NCI-H1048 (cell line): ENCODE measurements at places on chromosomes 1 and 21.

- DNase-seq: no peak
These were observed 50.4 kb upstream of the DAB1 start for GRCh38 chr1:57474137-57474750.

- DNase-seq: no peak
These were observed 650.1 kb downstream of the NPHP4 start for GRCh38 chr1:5342172-5342571.

- DNase-seq: no peak
These were observed 91.6 kb downstream of the RGS7 start for GRCh38 chr1:241265428-241265827.

GRCh38 chr1:155648207-155649147 is 38.5 kb downstream of the MSTO1 start:
- no peak for DNase-seq

DNA sequence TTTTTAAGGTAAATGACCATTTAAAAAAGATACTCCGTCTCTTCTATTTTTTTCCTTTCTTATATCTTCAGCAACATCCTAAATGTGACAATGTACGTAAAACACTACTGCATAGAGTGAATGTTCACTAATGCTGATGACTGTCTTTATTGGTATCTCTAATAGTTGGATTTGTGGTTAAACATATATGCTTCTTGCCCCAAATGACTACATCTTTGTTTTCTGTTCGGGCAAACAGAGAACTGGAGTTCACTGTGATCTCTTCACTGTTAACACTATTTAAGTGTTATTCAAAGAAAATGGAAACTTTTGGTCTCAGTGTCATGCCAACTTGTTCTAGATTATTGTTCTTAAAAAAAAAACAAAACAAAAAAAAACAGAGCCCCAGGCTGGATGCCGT is 109.4 kb downstream of the KIF26B start:
- DNase-seq: no peak

GRCh38 chr1:163668472-163668871 is 346.7 kb downstream of the NUF2 start:
- DNase-seq: no peak

- no peak for DNase-seq
These were observed 298.5 kb upstream of the PROX1 start for GRCh38 chr1:213689260-213689659.

GRCh38 chr1:100995198-100995988 is 30.2 kb downstream of the DPH5 start:
- DNase-seq: no peak

DNA sequence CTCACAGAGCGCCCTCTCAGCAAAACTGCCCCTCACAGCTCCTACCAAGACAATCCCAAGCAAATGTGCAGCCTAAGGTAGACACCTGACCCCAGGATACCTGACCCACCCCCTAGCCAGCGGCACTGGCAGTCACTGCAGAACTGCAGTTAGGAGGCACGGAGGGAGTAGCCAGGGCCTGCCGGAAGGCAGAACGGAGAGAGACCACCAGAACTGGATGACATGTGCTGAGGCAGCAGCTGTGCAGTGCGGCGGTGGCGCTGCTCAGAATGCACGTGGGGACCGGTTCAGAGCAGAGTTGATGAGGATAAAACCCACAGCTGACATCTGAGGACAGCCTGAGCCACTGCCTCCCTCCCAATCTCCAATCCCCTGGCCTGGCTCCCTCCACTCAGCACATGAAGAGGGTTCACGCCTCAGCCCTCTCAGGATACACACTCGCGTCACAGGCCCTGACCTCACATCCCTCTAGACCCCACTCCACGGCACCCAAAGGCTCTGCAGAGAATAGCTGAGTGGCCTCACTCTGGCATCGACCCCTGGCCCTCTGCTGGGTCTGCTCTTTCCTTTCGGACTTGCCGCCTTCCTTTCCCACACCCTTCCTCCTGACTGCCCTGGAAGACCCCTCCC is 29.6 kb downstream of the UBE2G2 start:
- no peak for DNase-seq

DNA sequence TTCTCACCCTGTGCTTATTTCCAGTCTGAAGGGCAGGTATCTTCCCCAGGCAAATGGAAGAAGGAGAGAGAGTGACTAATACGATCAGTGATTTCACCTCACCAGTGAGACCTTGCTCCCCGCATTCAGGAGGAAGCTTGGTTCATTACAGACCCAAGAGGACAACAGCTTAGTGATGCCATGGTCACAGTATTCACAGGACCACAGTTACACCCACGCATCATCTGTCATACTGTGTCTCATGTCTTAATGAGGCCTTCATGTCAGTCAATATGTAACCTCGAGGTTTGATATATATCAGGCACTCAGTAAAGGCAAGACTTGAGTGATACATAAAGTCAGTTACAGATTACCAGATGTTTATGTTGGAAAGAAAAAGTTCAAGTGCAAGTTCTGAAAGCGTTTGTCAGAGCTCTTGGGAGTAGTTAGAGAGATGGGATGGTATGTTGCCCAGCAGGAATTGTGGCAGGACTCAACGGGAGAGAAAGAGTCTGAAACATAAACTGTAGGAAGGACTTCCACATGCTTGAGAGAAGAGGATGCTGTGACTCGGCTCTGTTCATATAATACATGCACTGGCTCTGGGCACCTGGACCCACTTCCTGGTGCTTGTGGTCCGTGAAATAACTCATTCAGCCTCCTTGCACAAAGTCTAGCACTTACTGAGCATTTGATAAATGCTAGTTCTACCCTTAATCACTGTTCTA is 33.3 kb downstream of the GNPAT start:
- DNase-seq: no peak

DNA sequence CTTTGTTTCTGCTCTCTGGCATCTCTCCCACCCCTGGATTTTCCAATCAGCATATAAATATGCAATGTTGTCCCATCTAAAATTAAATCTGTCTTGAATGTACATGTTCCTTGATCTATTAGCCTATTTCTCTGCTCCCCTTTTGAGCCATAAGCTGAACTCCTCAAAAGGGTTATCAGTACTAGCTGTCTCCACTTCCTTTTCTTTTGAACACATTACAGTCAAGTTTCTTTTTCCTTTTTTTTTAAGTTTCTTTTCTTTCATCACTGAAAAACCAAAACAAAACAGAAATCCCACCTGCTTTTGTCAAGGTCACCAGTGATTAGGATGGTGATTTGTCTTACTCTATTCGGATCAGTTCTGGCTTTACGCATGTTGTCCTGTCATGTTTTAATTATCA is 29.3 kb downstream of the XCL2 start:
- no peak for DNase-seq

DNA sequence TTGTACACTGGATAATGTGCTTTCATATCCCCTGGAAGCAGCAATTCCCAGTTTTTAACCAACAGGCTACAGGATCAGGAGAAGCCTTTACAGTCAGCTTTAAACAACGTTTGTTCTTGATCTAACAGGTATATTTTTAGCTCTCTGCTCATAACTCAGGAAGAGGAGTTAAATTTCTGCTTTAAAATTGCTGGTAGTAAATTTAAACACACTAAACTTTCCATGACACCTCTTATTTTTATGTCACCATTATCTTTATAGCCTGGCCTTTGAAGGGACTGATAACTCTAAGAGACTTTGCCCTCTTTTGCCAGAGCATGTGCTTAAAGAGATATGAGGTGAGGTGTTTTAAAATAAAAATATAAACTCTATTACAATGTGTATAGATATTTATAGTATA is 119.6 kb upstream of the BRINP3 start:
- DNase-seq: no peak

GRCh38 chr1:156489166-156489934 is 11.2 kb downstream of the MEF2D start:
- DNase-seq: no peak

DNA sequence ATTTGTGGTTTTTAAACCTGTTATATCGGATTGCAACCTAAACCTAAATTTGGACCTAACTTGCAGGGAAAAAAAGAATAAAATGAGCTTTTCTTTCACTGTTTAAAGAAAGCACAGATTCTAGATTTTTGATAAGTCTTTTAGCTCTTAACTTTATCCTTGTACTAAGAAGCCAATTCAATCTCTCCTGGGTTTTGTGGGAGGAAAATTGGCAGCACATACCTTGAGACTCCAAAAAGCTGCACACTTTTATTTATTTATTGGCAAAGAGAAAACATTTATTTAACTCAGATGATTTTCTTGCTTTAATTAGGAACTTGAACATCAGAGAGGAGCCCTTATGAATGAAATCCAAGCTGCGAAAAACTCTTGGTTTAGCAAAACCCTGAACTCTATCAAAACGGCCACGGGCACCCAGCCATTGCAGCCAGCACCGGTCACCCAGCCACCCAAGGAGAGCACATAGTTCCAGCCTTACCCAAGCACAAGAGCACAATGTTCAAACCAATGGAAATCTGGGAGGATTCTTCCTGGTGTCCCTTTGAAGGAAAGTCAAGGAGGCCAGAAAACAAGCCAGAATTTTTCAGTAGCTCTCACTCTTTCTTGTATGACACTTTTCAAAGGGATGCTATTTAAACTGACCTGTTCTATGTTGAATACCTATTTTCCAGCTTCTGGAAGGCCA is 10.1 kb upstream of the CACYBP start:
- DNase-seq: no peak

GRCh38 chr1:172589553-172589952 is 56.6 kb downstream of the SUCO start:
- no peak for DNase-seq

GRCh38 chr1:24277420-24278169 is 41.6 kb upstream of the GRHL3 start:
- no peak for DNase-seq

GRCh38 chr1:6852136-6852890 is 67.1 kb downstream of the CAMTA1 start:
- no peak for DNase-seq

DNA sequence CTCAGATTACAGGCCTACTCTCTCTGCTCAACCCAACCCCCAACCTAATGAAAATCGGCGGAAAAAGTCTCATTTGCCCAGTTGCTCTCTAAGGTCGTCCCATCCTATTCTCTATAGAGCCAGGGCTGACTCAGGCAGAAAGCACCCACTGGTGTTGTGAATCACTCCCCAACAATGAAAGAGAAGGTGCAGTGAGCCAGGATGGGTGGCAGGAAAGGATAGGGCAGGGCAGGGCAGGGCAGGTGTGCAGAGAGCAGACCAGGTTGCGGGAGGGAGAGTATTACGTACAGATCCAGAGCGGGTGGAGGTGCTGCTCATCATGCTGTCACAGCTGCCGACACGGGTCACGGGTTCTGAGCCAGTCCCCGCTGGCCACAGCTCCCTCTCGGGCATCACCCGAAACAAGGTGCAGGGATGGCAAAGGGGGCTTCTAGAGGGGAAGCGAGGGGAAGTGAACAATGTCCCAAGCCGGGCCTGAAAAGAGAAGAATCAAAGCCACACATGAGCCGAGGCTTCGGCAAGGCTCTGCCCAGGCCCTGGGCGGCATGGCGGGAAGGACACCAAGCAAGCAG is 5.3 kb downstream of the C1orf116 start:
- no peak for DNase-seq

DNA sequence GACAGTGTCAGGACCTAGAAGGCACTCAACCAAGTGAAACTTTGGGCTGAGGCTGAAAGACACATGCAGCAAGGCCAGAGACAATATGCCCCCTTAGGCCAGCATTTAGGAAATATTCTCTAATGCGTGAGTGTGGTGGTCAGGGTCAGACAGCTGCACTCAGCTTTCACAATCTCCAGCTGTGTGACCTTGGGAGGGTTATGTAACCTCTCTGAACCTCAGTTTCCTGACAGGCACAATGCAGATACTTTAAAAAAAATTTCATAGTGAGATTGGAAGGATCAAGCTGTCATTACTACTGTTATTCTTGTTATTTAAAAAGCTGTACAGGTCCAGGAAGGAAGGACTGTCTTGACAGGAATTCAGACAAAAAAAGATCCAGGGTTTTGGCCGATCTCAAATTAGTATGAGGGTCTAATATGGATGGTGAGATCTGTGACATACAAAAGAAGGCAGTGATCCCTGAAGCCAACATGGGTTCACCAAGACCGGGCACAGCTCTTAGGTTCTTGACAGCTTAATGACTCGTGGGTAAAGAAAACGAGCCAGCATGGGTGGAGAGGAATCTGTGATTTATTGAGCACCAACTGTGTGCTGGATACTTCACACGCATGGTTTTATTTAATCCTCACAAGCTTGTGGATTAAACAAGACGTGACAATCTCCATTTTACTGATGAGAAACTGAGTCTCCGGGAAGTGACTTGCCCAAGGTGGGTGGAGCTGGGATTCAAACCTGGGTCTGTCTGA is 54.6 kb upstream of the POU3F1 start:
- DNase-seq: no peak

DNA sequence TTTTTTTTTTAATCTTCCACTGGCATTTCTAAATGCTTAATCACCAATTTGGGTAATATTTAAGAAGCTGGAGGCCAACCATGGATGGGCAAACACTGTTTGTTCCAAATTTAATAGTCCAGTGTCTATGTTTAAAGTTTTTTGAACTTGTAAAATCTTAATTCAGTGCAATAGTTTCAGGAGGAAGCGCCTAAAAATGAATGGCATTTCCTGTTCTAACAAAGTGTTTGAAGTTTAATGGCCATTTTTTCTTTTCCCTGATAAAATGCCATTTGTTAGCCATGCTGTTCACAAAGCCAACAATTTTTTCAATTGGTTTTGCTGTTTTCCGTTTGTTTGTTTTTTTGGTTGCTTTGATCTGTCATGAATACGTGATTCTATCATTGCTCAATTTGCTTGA is 552.1 kb downstream of the LMO4 start:
- no peak for DNase-seq

DNA sequence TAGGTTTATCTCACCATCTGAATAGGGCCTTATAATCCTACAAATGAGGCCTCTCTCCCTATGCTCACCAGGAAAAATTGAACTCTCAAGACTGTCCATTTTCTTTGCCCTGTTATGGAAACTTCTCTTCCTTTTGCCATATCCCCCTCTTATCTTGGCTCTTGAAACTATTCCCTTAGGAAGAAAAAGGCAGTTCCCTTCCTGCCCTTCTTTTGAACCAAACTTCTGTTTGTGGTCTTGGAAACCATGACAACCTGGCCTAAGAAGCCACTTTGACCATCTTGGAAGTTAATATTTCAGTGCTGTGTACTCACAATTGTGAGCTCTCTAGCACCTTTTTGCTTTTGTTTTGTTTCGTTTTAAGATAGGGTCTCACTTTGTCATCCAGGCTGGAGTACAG is 40.0 kb downstream of the ATP2B4 start:
- no peak for DNase-seq

DNA sequence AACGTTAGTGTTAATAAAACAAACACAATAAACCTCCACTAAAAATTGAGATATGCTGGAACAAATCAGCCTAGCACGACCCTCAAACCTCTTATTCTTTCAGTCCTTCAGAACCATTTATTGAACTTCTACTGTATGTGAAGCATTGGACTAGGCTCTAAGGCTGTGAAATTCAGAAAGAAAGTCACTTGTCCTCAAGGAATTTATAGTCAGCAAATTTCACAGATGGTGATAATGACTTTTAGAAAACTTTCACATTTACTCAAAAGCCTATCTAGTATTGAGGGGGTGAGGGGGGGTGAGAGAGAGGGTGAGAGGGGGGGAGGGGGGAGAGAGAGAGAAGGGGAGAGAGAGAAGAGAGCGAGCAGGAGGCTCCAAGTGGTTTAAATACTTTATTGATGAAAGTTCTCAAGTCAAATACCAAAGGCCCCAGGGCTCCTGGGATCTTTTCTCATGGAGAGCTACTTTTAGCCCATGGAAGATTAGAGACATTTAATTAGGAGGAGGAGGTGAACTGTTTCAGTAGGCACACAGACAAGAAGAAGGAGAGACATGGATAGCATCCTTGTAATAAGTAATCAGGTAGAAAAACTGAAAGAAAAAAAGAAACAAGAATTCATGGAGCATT is 66.3 kb upstream of the SSX2IP start:
- DNase-seq: no peak
